Urinary bladder (tissue), 4 donors: ENCODE measurements at places on chromosomes 5 and 9.
A peak's percentile ranks its signal among the peaks of the same experiment; 100 is the strongest.

DNA sequence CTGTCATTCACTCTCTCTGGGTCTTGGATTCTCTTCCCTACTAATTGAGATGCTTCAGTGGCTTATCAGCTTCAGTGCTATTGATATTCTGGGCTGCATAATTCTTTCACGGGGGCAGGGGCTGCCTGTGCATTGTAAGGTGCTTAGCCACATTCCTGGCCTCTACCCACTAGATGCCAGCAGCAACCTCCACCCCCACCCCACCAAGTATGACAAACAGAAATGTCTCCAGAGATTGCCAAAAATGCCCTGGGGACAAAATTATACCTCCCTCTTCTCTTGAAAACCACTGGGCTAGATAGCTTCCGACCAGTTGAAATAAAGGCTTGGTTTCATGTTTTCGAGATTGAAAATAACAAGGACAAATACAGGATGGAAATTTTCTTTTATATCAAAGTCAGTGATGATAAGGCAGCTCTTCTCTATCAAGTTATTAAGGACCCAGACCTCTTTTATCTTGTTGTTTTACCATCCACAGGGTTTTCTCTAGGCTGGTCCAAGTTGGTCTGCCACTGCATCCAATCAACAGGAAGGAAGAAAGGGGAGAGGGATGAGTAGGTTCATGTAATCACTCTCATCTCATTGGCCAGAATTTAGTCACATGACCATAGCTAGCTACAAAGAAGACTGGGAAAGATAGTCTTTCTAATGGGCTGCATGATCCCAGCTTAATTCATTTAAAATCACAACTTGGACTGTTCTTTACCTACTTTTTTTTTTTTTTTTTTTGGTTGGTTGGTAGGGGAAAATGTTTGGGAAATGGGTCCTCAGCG, 92.1 kb upstream of the RANBP3L start:
- DNase-seq: no peak

- DNase-seq: no peak
These were observed 62.3 kb downstream of the CXXC5 start for GRCh38 chr5:139710319-139711066.

DNA sequence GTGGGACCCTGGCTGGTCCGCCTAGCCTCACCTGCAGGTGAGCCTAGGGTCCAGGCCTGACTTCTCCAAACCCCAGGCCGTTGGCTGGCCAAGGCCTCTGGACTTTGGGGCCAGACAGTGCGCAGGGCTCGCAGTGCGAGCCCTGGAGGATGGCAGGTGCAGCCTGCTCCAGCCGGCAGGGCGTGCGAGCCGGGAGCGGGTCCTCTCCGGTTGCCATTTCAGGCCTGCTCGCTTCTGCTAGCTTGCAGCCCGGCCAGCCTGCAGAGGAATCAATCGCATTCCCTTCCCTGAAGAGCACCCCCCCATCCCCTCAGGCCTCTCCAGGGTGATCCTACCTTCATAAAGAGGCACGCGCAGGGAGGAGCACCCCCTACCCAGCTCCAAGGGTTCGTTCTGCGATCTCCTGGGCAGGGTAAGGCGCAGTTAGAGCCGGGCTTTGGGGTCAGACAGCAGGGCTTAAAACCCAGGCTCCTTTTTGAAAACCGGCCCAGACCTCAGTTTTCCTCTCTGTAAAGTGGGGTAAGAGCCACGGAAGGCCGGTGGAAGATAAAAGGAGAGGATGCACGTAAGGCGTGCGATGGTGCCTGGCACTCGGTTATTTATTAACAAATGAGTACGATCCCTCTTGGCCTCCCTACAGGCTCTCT, 6.2 kb downstream of the BARHL1 start:
- DNase-seq: no peak

DNA sequence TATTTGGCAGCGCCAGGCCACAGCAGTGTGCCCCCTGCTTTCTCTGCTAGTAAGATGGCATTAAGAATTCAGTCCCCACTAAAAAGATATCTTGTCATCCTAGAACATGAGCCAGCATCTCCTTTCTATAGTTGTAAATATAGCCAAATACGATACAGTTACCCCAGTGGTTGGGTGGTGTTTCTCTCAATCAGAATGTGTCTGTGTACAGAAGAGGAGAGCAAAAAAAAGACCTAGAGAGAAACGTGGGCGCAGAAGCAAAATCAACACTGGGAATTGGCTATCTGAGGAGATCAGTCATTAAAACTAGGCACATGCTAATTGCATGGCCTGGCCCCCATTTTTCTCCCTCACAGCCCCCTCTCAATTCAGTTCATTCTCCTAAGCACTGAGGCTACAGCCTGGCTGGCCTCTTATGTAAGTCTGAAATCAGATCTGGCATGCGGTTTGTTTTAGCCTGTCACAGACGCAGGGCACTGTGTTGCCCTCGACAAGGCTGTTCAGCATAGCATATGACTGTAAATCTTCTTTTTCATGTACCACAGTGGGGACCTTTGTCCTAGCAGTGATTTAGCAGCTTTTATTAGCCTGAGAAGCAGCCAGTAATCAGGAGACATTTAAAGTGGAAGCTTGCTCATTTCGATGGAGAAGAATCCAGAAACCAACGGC, 57.8 kb downstream of the RORB start:
- DNase-seq: peak; percentile 20

- no peak for DNase-seq
These were observed 1173.4 kb upstream of the ACO1 start for GRCh38 chr9:31210978-31211570.

DNA sequence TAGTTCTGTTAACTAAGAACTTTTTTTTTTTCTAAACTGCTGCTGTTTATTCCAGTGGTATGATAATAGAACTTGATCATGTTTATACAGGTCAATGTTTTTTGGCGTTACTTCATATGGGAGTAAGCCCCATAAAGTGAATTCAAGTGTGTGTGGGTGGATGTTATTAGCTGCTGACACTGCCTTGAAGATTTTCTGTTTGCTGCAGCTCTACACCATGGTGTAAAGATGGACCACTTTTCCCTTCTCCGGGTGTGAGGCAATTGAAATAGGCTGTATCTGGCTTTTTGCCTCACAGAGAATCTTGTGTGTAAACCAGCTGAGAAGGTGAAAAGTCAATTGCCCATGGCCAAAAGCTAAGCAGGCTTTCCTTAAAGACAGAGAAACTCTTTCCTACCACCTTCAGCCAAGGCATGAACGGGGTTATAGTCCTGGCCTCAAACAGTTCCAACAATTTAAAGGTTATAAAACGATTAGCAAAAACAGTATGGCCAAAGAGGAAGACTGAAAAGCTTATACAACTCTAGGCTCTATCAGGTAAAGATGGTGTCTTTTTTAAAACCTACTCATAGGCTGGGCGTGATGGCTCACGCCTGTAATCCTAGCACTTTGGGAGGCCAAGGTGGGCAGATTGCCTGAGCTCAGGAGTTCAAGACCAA, 33.9 kb upstream of the ABCA1 start:
- no peak for DNase-seq

GRCh38 chr5:76547891-76548524, 75.2 kb downstream of the F2RL2 start:
- no peak for DNase-seq

DNA sequence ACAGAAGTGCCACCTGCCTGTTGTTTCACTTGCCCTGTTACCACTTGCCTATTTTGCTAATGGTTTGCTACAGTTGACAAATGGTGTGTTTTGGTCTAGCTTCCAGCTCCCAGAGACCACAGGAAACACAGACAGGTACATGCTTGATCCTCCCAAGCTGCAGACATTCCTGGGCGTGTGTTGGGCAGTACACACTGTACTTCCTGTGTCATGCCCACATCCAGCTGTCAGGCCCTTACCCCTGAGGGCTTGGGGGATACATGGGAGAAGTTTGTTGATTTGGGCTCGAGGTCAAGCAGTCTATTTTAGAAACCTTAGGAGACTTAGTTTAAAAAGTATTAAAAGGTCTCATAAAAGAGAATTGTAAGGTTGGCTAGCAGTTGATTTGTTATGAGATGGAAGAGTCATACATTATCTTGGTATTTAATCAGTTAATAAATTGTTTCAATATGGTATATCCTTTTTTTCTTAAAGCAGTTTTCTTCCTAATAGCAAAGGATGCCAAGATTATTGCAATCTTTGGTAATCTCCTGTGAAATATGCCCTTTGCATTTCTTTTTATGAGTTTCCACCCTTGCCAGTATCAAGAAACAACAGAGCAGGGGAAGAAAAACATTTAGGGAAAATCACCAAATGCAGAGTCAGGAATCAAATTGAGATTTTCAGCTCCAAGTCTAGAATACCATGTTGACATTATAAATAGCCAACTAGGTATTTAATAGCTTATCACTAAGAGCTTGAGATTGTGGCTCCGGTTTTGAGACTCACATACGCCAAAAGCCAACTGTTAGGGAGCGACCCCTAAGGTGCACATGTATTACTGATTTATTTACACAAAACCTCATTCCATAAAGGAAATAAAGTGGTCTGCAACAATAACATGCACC, 52.3 kb upstream of the CD180 start:
- DNase-seq: peak; percentile 70

DNA sequence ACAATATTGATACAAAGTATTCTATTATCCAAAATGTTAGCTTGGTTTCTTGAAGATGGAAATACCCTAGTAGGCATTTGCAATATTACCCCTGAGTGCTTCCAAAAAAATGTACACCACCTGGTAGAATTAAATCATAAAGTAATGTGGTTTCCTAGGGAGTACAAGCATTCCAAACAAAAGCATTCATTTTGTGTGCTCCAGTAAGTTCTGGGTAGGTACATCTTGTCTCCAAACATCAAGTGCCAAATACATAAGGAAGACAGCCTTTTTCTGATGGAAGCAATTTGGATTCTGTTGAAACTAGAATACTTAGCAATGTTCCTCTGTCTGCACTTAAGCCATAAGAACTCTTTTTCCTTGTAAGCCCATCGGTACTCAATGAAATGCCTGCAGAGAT, 73.1 kb upstream of the IL7R start:
- DNase-seq: no peak

DNA sequence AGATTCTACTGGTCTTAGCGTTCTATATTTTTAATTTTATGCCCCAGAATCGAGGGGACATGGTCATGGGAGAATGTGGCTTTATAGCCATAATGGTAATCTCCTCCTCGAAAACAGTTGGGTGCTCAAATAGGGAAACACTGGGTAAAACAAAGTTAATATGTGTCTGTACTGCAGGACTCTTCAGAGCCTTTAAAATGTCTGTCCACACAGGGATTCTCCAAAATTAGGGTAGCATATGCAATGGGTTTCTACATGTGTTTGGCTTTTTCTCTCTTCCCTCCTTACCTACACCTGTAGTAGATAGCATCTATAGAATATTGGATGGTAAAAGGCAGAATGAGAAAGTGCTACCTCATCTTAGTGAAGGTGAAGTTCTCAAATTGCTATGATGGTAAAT, 130.0 kb upstream of the NR3C1 start:
- DNase-seq: no peak

DNA sequence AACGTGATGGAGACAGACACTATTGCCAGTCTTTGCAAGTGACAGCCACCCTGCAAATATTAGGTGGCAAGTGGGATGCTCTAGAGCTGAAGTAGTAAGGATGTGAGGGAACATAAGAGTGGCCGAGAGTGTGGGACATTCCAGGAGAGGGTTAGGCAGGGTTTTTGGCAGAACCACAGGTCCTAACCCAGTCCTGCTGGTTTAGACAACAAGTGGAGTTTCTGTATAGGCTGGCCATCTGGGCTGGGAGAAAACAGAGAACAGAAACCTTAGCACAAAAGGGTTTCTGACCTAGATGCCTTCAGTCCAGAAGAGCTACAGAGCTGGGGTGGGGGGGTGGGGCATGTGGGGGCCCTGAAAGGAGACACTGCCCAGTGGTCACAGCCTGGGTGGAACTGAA, 107.4 kb downstream of the TMEM174 start:
- no peak for DNase-seq

GRCh38 chr5:142242272-142242671, 82.5 kb downstream of the SPRY4 start:
- DNase-seq: no peak

DNA sequence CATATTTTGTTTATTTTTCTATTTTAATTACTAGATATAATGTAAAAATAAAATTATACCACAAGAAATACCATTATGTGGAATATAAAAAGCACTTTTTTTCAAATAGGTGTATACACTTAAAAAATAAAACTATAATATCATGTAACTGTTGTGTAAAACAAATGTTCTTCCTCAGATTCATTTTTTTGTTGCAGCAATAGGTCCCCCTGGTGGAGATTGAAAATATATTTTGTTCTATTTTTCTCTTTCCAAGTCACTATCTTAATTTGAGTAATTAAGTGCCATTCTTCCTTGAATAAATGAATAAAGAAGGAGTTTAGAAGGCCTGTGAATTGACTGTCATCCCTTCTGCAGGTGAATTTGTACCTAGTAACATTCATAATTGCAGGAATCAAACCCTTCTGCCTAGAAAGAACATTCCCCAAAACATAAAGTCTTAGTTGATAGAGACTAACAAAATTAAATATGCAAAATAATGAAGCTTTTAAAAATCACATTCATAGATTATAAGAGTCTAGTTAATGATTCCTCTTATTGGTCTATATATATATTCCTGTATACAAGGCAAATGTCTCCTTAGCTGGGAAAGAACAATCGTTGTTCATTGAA, 23.4 kb downstream of the CETN3 start:
- DNase-seq: no peak

DNA sequence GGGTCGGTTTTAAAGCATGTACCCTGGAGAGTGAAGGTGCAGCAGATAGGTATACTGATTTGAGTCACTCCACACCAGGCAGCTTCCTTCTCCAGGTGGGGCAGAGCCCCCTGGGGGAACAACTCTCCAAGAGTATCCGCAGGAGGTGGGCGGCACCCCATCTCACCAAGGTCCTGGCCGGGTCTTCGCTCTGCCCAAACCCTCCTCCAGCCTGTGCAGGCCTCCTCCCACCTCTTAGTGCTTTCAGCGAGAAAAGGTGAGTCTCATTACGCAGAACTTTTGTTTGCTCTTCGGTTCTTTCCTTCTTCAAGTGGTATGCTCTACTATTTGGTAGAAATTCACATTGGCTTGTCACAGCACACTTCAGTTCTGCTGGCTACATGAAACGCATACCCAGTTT, 13.7 kb downstream of the SPACA9 start:
- no peak for DNase-seq

GRCh38 chr9:72427801-72428200, 62.8 kb upstream of the ZFAND5 start:
- no peak for DNase-seq

DNA sequence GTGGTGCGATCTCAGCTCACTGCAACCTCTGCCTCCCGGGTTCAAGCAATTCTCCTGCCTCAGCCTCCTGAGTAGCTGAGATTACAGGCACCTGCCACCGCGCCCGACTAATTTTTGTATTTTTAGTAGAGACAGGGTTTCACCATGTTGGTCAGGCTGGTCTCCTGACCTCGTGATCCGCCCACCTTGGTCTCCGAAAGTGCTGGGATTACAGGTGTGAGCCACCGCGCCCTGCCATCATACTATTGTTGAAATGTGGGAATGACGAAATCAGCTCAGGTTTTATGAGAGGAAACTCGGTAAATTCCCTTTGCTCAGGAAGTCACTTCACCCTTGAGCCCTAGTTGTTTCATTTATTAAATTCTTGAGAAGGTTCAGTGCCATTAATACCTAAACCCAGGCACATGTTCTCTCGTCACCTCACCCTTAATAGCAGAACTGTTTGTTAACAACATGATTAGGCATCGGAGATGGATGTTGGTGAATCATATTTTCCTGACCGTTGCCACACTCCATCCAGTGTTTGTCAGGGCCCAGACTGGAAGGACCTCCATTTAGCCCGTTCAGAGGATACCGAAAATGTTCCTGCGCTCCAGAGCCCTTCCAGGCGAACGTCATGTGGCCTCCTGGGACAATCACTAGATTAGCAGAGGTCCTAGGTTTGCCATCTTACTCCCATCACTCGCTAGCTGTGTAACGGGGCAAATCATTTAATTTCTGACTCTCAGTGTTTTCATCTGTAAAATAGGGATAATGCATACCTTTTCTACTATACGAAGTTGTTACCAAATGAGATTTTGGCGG, 20.0 kb upstream of the CREBRF start:
- no peak for DNase-seq
